ENCODE measurements at places on chromosomes 5 and 9.

DNA sequence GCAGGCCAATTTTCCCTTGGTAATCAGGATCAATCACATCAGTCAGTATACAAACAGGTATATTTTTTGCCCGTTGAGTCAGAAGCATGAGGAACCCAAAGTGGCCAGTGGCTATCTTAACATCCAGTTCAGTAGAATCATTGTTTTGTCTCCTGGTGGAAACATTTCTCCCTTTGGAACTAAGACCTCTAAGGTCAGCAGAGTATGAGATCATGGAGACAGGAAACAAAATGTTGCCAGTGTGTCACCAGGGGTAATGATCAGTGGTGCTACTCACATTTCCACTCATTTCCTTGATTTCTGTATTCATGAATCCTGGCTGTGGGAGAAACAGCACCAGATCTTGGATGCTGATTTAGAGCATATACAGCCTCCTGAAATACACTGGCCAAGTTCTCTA lies 553.0 kb downstream of the CSNK1G3 start:
- no peak for DNase-seq

DNA sequence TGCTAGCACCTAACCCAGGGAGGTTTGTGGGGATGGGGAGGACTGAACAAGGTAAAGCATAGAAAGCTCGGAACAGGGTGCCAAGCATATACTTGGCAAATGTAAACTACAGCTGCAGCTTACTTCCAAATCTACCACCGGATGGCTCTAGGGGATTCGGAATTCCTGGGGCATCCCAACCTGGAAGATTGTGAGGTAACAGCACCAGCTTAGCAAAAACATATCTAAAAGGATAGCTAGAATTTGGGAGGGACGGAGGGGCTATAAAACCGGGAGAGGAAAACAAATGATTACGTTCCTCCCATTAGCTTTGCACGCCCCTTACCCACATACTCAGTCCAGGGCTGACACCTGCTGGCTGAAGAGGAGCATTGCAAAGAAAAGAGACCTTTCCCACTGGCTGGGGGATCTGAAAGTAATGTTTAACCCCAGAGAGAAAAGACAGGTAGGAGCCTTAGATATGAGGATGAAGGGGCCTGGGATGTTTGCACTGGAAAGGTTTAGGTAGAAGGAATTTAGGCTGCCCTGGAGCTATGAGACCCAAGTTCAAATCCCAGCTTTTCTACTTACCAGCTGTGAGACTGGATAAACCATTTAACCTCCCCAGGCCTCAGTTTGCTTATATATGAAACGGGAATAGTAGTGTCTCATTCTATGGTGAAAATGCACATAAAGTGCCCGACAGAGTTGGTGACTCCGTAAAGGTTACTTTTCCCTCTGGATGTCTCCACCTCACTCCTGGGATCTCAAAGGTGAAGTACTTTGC lies 73.6 kb downstream of the FAM114A2 start:
- DNase-seq: no peak

- no peak for DNase-seq
Measured at GRCh38 chr9:137195525-137196220, 4.9 kb downstream of the TPRN start.

- DNase-seq: no peak
Measured at GRCh38 chr9:127862075-127863011, 7.9 kb upstream of the ENG start.

- no peak for DNase-seq
Measured at GRCh38 chr5:57298985-57299491, 125.2 kb downstream of the GPBP1 start.

GRCh38 chr9:70556771-70557170 lies 142.3 kb upstream of the KLF9 start:
- DNase-seq: no peak

All from C1 segment of cervical spinal cord (tissue), 14 donors.